ENCODE measurements at places on chromosomes 12 and 14. TPM values are rescaled to one million over a fixed set of nuclear protein-coding genes. Genes with fewer than 3 reads are reported as not detected.

GARIN6 gene
- not detected for total RNA-seq

BRI3BP gene
- total RNA-seq, result 24.9 TPM

CCDC177 gene
- not detected for total RNA-seq

GLI1 gene
- total RNA-seq, result 0.07 TPM

DAO gene
- not detected for total RNA-seq

ARHGAP9 gene
- total RNA-seq, result 78.9 TPM

AKAP6 gene
- 1.8 TPM for total RNA-seq

SOAT2 gene
- 1.1 TPM for total RNA-seq

ANKS1B gene
- 0.97 TPM for total RNA-seq

PROX2 gene
- total RNA-seq, result 0.19 TPM

DAD1 gene
- total RNA-seq, result 305 TPM

BMAL2 gene
- 14.9 TPM for total RNA-seq

FOXM1 gene
- 79.3 TPM for total RNA-seq

DNA sequence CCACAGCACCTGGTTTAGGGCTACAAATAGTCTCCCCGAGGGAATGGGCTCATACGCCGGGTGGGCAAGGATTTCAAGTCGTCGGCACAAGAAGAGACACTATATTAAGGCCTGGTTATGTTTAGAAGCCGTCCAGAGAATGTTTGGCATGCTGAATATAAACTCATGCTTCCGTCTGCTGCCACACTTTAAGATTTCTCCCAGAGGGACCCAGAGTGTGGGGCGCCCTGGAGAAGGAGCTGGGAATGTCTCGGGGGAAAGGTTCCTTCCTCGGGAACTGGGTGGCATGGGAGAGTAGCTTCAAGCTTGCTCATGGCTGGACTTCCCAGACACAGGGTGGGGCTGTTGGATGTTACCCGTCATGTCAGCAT lies 295.7 kb downstream of the CACNA1C start:
- no peak for DNase-seq

GRCh38 chr14:55327179-55327578 lies 56.0 kb downstream of the FBXO34 start:
- DNase-seq, result no peak

DNA sequence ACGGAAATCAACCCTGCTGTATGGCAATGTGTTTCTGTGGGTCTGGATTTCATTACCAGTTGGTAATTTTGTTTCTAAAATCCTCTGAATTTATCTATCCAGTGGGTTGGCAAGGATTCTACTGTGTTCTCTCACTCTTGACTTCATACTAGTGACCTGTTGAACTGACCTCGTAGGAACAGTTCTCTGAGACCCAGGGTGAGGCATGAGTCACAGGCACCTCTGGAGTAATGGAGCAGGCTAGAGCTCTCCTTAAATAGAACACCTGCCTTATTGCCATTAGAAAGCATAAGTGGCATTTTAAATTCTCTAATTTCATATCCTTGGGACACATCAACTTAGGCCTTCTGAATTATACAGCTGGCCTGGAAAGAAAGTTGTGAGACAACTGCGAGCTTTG lies 258.3 kb upstream of the NAV3 start:
- no peak for DNase-seq

- DNase-seq, result peak; percentile 30
Measured at GRCh38 chr12:102811110-102811737, 105.8 kb downstream of the PAH start.

- no peak for DNase-seq
Measured at GRCh38 chr14:33880330-33880729, 70.5 kb downstream of the EGLN3 start.

DNA sequence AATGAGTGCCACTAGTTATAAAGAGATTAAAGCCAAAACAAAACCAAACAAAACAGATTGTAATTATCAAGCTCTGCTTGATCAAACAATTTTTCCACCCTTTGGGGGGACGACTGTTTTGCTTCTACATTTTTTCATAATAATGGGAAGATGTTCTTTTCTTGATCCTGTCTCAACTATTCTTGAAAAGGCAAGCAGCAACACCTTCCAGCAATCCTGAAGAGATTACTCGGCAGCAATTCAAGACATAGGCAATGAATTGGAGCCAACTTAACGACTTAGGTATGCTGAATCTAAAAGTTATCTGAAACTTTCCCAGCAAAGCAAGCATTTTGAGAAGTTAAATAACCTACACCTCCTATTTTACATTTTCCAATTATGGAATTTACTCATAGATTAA lies 69.9 kb upstream of the SLC38A4 start:
- no peak for DNase-seq

GRCh38 chr12:120890963-120891362 lies 13.2 kb downstream of the SPPL3 start:
- DNase-seq, result no peak

- DNase-seq, result peak; percentile 5
Measured at GRCh38 chr14:100779691-100780080, 46.2 kb upstream of the MEG3 start.

GRCh38 chr12:99035803-99036202 lies 390.7 kb downstream of the APAF1 start:
- no peak for DNase-seq

- no peak for DNase-seq
Measured at GRCh38 chr12:28218875-28219274, 28.6 kb downstream of the CCDC91 start.

DNA sequence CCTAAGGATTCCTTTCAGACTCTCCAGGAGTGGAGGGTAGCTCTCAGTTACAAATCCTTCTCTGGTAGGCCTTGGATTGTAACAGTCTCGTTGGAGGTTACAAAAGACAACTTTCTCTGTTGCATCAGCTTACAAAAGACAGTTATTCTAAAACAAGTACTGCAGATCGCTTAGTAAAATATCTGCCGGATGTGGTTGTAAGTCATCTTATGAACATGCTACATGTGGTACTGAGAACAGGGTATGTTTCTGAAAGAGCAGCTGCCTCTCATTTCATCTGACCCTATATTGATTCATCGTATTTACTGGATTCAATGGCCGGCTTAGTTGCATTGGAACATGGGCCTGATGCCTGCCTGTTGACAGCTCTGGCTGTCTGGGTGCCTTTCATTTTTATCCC lies 157.4 kb downstream of the PTCSC3 start:
- peak; percentile 11 for DNase-seq

DNA sequence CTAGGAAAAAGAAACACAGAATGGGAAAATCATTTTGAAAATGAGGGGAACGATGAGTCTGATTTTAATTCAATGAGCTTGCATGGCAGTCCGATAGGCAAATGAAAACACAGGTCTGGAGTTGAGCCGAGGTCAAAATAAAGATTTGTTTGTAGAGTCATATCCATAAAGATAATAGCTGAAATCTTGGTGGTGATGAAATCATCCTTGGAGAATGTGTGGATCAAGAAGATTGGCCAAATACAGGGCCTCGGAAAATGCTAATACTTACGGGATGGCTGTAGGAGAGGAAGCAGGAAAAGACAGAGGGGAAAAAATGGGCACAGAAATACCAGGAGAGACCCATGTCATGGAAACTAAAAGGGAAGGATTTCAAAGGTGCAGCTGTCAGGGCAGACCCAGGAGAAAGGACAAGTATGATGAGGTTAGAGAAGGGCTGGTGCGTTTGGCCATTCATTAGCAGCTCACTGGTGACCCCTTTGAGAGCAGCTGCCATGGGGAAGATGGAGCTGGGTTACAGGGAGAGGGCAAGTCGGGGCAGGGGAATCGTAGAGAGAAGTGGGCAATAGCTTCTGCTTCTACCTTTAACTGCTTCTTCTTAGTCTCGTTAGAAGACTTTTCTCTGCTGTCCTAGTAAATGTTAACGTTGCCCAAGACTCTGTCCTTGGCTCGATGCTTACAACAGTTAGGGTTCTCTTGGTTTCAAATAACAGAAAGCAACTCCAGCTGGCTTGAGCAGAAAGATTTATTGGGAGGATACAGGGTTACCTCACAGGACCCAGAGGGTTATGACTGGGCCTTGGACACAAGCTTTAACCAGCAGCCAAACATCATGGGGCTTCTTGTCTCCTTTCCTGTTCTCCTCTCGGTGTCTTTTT lies 161.8 kb downstream of the EFCAB11 start:
- no peak for DNase-seq

DNA sequence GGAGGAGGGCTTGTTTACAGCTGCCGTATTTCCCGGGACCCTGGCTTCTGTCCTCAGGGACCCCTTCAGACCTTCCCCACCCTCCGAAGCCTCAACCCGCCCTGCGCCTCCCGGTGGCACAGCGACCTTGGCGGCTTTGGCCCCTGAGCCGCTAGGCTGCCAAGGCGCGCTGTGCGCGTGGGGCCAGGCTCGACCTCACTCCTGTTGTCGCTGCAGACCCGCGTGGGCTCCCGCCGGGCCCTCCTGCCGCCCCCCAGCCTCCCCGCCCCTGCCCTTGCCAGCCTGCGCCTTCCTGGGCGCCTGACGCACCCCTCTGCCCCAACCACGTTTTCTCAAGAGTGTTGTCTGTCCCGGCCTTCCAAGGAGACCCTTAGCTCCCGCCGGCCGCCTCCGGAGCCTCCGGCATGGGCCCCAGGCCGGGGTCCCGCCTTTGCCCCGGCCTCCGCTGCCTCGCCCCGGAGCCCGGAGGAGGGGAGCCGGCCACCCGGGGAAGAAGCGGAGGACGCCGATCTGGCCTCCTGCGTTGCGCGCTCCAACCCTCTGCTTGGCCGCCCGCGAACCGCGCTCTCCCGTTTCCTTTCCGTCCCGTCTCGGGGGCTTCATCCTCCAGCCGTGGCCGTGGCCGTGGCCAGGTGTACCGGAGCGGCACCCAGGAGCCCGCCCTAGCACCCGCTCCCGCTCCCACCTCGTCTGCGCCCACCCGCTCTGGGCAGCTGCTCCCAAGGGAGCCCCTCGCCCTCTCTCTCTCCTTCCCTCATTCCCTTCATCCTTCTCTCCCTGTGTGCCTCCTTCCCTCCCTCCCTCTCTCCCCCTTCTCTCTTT lies 19.9 kb downstream of the PPP2R5C start:
- DNase-seq, result peak; percentile 47

- no peak for DNase-seq
Measured at GRCh38 chr12:862303-862911, 87.1 kb downstream of the RAD52 start.

GRCh38 chr12:57629897-57630471 lies 3.0 kb downstream of the B4GALNT1 start:
- no peak for DNase-seq

- DNase-seq, result no peak
Measured at GRCh38 chr14:106487600-106487999, 961.2 kb downstream of the TMEM121 start.

All from activated CD4-positive, alpha-beta memory T cell treated with anti-CD3 and anti-CD28 coated beads for 36 hours (primary cell).